ENCODE measurements at places on chromosomes 3 and 15.

GRCh38 chr3:127211118-127212060 lies 18.5 kb downstream of the PRR23E start:
- DNase-seq: no peak

DNA sequence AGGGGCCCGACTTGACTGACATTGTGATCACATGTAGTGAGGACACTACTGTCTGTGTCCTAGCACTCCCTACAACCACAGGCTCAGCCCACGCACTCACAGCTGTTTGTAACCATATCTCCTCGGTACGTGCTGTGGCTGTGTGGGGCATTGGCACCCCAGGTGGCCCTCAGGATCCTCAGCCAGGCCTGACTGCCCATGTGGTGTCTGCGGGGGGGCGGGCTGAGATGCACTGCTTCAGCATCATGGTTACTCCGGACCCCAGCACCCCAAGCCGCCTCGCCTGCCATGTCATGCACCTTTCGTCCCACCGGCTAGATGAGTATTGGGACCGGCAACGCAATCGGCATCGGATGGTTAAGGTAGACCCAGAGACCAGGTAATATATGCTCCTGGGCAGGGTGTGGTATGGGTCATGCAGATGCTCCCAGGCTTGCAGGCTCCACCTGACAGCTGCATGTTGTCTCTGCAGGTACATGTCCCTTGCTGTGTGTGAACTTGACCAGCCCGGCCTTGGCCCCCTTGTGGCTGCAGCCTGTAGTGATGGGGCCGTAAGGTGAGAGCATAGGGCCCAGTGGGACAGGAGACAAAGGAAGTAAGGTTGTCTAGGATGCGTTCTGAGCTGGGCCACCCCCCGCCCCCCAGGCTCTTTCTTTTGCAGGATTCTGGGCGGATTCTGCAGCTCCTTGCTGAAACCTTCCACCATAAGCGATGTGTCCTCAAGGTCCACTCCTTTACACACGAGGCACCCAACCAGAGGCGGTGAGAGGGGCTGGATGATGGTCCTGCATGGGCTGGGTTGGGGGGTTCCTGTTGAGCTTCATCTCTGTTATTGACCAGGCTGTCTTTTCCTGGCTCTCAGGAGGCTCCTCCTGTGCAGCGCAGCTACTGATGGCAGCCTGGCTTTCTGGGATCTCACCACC lies 4.4 kb downstream of the DALRD3 start:
- no peak for DNase-seq

DNA sequence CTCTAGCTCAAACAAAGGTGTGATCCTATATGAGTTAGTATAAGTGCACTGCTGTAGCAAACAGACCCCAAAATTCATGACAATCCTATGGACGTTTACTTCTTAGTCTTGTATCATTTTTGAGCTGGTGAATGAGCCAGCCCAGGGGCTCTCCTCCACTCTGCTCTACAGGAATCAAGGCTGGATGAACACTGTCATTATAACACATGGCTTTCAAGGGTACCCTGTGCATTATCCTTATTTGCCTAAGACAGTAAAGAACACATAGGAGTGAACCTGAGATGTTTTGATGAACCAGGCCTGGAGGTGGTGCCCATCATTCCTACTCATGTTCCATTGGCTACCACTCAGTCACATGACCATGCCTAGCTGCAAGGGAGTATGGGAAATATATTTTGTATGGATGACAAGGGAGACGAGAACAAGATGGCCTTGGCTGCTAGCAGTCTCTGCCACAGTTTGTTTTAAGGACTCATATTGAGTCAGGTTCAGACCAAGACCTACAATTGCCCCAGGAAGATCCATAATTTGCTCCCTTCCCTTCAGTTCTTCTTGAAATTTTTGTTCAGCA lies 107.4 kb upstream of the HES1 start:
- DNase-seq: no peak

- DNase-seq: no peak
These were observed 3.3 kb upstream of the ITPKA start for GRCh38 chr15:41490355-41490754.

GRCh38 chr3:124976383-124976782 lies 41.8 kb upstream of the MUC13 start:
- DNase-seq: no peak

Data from stimulated activated CD4-positive, alpha-beta T cell treated with anti-CD3 and anti-CD28 coated beads, Interleukin-1b, Interleukin-23, amount 100 ng/mL, for 4 hours (primary cell).